ENCODE measurements at places on chromosomes 7 and 10. TPM values are rescaled to one million over a fixed set of nuclear protein-coding genes. Genes with fewer than 3 reads are reported as not detected.

DNA sequence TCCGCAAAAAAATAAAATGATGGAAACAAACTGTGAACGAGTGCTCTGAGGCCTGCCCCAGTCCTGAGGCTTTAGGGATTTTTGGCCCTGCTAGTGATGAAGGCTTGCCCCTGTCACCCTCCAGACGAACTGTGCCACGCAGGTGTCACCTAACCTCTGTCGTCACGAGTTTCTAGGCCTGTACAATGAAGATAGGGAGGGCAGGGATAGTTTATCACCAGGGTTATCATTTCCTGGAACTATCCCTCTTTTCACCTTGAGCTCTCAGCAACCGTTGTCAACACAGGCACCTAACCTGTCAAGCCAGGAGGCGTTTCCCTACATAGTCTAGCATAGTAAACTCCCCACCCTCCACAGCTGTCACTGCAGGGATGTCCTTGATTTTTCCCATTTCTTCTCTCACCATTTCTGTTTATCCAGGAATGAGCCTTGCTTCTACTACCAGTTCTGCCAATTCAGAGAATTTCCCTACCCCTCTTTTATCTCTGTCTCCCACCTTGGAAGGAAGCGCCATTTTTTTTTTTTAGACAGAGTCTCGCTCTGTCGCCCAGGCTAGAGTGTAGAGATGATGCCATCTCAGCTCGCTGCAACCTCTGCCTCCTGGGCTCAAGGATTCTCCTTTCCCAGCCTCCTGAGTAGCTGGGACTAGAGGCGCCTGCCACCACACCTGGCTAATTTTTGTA is 2.2 kb upstream of the ACHE start:
- no peak for DNase-seq

DNA sequence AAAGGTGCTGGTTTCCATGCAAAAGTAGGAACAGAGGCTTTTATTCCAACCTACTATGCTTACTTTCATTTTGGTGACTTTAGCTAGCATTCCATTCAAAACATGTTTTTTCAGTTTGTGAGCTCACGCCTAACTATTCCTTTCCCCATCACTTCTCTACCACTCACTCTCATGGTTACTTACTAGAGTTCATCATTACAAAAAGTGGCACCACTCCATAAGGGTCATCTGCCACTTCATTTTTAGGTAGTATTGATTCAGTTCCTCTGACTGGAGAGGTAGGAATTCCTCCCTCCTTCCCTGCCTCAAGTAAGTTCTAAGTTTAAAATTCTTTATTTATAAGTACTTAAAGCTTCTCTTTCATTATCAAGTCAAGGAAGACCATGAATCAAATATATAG is 543.1 kb downstream of the HTR7 start:
- DNase-seq, result no peak

The SYT15B gene
- total RNA-seq, result 1.2 TPM

GRCh38 chr10:34198953-34199352 is 616.1 kb downstream of the PARD3 start:
- no peak for DNase-seq

- DNase-seq, result no peak
Measured at GRCh38 chr7:121286742-121287734, 41.8 kb upstream of the WNT16 start.

GRCh38 chr7:130290745-130291144 is 2.2 kb upstream of the CPA4 start:
- no peak for DNase-seq

DNA sequence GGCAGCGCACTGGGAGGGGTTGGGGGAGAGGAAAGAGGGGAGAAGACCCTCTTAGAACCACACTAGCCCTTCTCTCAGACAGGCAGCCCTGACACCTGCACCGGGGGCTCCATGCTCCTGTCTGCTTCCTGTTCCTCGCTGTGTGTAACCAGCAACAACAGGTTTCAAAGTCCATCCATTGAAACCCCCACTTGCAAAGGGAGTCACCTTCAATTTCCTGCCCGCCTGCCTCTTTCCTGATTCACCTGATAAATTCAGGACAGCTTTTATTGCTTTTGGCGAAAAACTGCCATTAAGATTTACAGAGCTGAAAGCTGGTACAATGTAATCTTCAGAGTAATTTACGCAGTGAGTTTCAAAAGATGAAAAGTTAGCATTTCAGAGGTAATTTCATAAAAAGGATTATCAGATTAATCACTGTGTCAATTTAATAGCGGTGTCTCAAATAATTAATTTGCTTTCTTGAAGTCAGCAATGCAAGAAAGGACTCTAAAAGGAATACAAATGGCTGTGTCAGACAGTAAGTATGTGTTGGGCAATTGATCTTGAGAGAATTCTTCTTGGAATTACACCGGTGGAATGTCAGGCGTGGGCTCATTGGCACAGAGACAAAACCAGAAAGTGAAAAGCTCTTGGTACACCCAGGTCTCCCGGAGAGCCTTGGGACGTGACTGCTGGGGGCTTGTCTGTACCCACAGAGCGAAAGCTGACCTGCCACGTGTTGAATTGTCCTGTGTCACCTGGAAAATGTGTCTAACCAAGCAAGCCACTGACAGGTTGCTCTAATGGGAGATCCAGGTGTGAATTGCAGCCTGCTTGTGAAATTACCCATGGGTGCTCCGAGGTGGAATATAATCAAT is 60.7 kb downstream of the TMEM209 start:
- no peak for DNase-seq

The MKI67 gene
- 7.2 TPM for total RNA-seq

The UPP1 gene
- total RNA-seq, result 20.8 TPM

GRCh38 chr10:60035984-60036383 is 129.6 kb upstream of the CCDC6 start:
- DNase-seq, result no peak

DNA sequence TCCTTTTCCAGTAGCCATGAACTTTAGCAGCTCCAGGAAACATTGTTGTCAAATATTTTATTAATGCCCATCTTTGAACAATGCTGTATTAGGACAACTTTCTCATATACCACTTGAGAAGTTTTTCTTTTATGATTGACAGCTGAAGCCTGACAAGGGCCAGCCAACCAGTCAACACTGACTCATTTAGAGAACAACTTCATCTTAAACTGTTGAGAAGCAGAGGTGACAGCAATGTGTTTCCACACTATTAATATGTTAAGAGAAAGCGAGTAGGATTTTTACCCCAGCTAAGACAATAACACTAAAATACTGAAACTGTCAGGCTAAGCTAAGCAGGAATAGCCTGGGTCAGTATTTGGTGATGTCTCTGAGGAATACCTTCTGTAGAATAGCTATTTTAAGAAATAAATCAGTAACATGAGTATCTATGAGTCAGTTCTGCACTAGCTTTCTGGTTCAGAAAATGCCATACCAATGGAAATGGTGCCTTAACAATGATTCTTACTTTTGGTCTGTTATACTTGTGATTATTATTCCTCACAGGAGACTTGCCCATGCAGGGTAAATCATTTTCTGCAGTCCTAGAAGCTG is 168.8 kb upstream of the POT1 start:
- no peak for DNase-seq

GRCh38 chr10:103155471-103156085 is 37.5 kb downstream of the NT5C2 start:
- no peak for DNase-seq

DNA sequence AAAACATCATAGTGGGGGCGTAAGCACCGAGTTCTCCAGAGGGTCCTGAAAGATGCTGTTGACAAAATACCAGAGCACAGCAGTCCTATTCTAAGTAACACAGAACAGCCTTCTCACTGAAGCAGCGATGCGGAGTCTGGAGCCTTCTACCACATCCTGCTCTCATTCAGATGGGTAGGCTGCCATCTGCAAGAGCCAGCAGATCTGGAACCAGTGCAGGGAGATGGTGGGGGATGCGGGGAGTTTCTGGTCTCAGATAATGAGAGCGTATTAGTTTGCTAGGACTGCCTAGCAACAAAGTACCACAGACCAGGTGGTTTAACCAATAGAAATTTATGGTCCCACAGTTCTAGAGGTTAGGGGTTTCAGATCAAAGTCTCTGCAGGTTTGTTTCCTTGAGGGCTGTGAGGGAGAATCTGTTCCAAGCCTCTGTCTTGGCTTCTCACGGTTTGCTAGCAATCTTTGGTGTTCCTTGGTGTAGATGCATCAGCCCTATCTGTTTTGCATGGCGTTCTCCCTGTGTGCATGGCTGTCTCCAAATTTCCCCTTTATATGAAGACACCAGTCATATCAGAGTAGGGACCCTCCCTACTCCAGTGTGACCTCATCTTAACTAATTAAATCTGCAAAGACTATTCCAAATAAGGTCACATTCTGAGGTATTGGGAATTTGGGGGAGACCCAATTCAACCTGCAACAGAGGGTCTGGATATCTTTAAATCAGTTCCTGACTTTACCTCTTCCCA is 52.0 kb upstream of the STEAP1B start:
- DNase-seq, result no peak

The TMEM176A gene
- 4.2 TPM for total RNA-seq

The VGF gene
- total RNA-seq, result 2.3 TPM

DNA sequence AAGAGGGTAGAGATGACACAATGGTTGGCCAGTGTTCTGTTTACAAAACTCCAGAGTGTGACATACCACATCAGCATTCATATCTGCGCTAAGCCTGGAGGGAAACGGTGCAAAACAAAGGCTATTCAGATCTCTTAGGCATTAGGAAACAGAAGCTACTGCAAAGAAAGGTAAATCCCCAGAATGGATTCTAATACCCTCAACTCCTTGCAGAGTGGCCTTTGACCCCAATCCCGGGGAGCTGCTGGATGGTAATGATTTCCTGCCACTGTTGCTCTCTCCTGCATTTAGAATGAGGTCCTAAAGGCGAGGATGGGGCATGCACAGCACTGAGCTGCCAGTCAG is 65.2 kb downstream of the AOAH start:
- no peak for DNase-seq

GRCh38 chr7:142188846-142189245 is 69.0 kb downstream of the PRSS58 start:
- DNase-seq, result no peak

DNA sequence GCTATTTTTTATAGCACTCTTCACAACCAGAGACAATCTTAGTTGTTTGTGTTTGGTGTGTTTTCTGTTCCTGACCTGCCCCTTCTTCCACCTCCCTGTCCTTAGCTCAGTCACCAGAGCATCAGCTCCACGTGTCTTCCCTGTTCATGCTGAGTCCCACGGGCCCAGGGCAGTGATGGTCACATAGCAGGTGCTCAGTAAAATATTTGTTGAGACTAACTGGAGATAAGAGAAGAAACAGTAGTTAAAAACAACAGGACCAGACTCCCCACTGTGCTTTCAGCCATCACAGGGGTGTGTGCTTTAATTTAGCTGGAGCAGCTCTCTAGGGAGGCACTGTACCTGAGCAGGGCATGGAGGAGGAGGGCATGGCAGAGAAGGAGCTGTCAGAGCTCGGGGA is 307.3 kb upstream of the ZNF32 start:
- no peak for DNase-seq

DNA sequence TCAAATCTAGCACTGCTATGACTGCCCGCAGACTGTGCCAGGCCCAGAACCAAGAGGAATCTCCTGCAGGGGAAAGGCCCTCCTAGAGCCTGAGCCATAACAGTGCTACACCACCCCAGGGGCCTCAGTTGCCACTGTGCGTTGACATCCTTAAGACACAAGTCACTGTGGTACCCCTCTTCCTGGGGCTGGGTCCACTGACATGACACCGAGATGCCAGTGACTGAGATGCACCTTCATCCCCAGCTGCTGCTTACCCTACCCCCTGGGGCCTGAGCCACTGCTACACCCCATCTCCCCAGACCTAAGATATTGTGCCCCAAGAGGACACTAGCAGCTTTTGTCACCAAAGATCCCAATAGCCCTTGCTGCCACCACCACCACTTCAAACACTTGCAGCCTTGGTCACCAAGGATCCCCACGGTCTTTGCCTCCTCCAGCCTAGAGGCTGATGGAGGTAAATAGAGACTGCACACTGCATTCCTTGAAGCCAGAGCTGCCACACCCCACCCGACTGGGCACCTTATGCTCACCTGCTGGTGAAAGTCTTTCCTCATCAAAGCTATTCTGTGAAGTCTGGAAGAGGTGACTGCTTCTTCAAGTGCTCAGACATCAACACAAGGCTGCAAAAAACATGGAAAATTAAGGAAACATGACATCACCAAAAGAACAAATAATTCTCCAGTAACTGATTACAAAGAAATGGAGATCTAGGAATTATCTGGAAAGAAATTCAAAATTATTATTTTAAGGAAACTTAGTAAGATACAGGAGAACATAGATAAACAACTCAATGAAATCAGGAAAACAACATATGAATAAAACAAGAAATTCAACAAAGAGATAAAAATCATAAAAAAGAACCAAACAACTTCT is 40.4 kb upstream of the SHH start:
- peak; percentile 1 for DNase-seq

The ZPBP gene
- 92.2 TPM for total RNA-seq

DNA sequence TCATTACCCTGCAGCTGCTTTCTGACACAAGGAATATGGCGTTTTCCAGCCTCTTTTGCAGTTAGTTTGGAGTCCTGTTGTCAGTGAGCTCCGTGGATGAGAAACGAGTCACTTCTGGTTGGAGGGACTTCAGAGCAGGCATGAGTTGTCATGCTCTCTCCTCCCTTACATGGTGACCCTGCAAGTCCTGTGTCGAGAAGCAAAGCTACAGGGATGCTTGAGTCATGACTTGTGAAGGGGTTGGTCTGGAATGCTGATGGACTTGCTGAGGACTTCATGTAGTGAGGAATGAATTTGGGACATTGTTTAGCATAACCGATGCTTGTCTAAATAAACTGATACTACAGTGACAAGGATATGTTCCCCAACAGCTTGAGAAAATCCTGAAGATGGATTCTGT is 108.8 kb downstream of the ADCYAP1R1 start:
- DNase-seq, result no peak

DNA sequence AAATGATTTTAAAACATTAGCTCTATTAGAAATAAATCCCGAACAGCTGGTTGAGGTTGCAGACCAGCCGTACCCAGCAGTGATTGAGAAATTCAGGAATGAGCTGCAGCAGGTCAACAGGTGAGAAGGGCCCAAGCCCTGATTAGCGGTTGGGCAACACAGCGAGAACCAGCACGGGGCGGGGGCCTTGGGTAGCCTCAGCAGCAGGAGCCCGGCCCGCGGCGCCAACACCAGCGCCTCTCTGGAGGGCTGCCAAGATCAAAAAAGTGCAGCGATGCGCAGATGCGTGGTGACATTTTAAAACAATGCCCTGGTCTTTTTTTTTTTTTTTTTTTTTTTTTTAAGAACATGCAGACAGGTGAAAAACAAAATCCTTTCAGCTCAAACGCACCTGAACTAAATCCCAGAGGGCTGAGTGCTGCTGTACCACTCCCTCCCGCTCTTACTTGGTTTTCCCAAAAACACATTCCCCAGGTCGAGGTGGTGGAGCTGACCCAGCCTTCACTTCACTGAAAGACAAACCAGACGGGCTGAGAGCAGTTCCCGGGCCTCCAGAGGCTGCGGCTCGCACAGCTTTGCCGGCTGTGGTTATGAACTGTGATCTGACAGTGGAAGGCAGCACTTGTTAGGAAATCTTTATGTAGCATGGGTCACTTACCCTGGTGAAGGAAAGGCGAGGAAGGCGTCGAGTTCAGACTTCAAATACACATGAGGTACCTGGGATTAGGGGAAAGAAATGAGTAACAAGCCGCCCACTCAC is 579.4 kb downstream of the SDK1 start:
- DNase-seq, result no peak

- no peak for DNase-seq
Measured at GRCh38 chr10:43393606-43394360, 15.2 kb downstream of the HNRNPF start.

The TCAF2 gene
- 5.0 TPM for total RNA-seq

All from testis (tissue), 5 donors.